ENCODE measurements at places on chromosomes 1 and 21.

DNA sequence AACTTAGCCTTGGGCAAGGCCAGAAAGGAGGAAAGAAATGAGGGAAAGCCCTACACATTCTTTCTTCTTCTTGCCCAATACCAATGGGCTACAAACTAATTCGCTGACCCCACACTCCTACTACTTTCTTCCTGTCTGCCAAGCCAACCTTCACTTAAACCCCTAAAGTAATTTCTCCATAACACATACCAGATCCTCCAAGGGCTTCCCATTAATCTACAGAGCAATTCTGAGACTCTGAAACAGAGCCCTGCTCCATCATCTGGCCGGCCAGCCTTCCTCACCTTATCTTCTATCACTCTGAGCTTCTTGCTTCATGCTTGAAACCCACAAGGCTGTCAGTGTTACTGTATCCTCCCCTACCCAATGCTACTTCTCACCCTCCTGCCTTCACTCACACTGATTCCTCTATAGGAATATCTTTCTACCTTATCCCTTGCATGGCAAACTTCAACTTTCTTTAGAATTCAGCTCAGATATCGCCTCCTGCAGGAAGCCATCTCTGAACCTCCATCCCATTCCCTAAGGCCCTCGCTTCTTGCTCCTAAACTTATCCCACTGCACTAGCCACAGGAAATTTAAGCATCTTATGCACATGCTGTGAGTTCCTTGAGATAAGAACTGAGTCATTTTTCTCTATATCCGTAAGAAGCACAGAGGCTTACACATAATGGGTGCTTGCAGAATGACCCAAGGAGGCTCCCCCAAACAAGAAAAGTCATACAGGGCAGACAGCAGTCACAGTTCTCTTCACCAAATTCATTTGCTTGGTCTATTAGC lies 81.9 kb downstream of the JAK1 start:
- no peak for DNase-seq

DNA sequence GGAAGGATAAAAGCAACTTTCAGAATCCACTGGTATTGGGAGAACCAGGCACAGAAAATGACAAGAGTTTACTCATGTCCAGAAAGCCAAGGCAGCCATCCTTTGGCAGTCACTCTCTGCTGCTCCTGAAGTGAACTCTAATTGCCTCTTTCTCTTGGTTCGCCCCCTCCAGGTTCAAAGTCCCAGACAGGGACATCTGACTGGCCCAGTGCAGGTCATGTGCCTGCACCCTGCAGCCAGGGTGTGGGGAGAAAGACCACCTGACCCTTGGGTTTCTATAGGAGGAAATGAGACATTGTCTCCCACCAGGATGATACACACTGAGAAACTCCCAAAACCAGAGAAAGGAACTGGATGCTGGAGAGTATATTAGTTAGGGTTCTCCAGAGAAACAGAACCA lies 103.9 kb upstream of the SYT6 start:
- DNase-seq, result no peak

DNA sequence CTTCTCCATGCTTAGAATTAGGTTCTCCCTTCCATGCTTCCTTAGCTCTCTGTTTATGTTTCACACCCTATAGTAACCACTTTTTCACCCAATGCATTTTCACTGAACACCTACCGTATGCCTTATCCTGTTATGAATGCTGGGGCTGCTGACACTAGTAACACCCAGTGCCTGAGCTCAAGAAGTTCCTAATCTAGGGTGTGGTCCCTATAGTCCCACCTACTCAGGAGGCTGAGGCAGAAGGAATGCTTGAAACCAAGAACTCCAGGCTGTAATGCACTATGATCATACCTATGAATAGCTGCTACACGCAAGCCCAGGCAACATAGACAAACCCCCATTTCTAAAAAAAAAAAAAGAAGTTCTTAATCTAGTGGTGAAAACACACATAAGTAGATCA lies 5.5 kb downstream of the EPHA10 start:
- no peak for DNase-seq

- DNase-seq, result no peak
Observed at GRCh38 chr1:84199257-84199656, 55.2 kb downstream of the PRKACB start.

- DNase-seq, result no peak
Observed at GRCh38 chr21:36773117-36773516, 74.2 kb downstream of the SIM2 start.
